Naive thymus-derived CD8-positive, alpha-beta T cell (primary cell): ENCODE measurements at places on chromosomes 11 and 22. TPM values are rescaled to one million over a fixed set of nuclear protein-coding genes. Genes with fewer than 3 reads are reported as not detected.

ABTB2 gene
- total RNA-seq, result 0.69 TPM

OR4C3 gene
- total RNA-seq, result not detected

SLC22A6 gene
- total RNA-seq, result not detected

GRCh38 chr11:26150031-26150430 lies 181.9 kb upstream of the ANO3 start:
- DNase-seq, result no peak

DNA sequence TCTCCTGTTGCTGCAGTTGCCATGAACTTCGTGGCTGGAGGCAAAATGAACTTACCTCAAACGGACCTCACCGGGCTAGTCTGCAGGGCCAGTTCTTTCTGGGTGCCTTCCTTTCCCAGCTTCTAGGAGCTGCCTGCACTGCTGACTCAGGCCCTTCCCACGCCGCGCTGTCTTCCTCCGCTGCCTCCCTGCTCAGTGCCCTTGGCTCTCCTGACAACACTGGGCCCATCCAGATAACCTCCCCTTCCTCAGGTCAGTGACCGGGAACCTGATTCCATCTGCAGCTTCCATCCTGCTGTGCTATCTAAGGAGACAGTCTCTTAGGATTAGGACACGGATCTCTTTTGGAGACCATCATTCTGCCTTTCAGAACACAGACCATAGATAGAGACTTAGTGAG lies 19.3 kb downstream of the MOB2 start:
- DNase-seq, result no peak

DNA sequence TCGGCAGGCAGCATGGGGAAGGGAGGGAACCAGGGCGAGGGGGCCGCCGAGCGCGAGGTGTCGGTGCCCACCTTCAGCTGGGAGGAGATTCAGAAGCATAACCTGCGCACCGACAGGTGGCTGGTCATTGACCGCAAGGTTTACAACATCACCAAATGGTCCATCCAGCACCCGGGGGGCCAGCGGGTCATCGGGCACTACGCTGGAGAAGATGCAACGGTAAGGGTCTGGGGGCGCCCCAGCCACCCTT lies 204 bp downstream of the FADS2 start:
- DNase-seq, result no peak

GRCh38 chr11:71373791-71374454 lies 74.3 kb downstream of the DHCR7 start:
- DNase-seq, result no peak
